Activated CD4-positive, alpha-beta T cell treated with anti-CD3 and anti-CD28 coated beads, Interleukin-2, amount 10 ng/mL, durations not matched to agents 7 days and 5 days (primary cell): ENCODE measurements at places on chromosomes 5 and 9.
A peak's percentile ranks its signal among the peaks of the same experiment; 100 is the strongest.

DNA sequence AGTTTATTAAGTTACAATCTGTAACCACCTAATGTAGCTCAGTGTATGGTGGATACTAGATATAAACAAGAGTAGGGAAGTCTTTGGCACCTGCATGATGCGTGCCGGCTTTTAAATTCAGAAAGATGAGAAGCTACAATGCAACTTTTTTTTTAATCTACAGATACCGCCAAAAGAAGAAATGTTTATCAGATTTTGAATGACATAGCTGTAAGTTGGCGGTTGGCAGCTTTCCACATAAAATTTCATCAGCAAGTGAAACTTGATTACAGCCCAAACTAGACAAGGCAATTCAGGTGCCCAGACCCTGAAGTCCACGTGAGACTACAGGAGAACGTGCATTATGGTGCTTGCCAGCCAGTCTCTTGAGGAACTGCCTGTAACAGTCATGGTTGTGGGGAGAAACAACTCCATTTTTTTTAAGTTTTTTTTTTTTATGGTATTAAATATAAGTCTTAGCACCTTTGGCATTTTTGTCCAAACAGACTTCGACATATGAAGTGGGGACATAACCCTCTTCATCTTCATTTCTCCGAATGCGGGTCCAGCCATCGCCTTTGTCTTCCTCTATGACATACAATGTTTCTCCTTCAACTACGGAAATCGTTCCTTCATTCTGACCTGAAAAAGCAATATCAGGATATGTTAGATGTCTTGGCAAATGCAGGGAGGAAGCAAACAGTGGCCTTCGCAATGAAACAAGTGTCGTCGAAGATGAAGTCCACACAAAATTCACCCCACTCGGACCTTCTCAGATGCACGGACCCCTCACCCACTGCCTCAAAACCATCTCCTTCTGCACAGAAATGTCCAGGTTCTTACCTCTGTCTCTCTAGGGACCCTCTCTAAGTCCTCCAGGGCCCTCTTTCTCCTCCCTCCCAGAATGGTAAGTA, 60.4 kb downstream of the USP20 start:
- peak; percentile 60 for DNase-seq

DNA sequence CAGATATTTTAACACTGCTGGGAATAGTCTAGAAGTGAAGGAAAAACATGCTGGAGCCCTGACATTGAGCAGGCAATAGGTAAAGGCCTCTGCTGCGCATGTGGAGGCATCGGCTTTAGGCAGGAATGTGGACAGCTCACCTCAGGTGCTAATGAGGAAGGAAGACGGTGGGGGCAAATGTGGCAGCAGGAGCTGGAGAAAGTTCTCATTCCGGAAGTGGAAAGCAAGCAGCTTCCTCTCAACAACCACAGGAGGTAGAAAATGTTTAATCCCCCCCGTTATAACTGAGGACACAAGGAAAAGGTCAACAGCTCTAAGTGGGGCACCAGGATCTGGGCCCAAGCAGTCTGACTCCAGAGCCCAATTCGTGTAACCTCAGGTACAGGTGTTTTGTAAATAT, 7.6 kb upstream of the RPS14 start:
- no peak for DNase-seq

GRCh38 chr9:129224618-129225489, 46.8 kb upstream of the IER5L start:
- DNase-seq: no peak

DNA sequence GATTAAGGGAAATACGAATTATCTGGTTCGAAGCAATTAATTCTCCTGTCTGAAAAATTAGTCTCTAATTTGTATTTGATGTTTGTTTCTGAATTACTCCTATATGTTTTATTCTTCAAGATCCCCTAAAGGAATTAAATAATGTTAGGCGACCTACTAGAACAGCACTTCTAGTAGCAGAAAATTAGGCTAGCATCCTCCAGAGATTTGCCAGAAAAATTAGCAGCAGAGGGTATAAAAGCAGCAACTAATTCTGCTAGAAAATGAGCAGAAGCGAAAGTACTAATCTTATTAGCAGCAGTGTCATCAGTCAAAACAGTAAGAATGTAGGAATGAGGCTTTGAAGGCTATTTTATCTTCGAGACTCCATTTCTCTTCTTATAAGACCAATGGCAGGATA, 114.3 kb upstream of the PJA2 start:
- DNase-seq: no peak

DNA sequence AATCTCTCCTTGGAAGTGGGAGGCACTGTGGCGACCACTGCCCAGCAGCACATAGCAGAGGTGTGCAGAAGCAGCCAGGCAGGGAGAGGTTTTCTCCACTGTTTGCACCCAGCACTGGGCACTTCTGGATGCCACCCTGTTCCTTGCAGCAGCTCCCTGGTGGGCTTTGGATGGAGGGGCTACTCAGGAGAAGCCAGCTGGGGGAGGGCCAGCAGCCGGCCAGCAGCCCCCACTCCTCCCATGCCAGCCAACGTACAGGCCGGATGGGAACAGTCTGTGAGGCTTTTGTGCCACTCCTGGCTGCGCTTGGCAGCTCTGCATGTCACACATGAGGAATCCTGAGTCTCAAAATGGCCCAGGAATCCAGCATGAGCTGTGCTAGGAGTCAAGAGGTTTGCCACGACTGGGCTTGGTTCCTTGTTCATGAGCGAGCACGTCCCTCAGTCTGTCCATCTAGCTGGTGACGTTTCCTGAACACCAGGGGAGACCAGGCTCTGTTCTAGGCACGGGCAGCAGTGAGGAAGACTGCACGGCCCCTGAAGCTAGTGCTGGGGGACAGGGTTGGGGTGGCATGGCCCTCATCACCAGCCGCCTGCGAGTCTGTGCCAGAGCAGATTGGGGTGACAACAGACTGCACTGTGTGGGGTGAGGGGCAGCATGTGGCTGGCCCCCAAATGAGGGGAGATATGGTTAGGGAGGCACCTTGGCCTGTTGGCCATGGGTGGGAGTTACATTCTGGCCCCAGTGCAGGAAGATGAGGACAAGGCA, 10.1 kb downstream of the PHF2 start:
- DNase-seq: no peak

DNA sequence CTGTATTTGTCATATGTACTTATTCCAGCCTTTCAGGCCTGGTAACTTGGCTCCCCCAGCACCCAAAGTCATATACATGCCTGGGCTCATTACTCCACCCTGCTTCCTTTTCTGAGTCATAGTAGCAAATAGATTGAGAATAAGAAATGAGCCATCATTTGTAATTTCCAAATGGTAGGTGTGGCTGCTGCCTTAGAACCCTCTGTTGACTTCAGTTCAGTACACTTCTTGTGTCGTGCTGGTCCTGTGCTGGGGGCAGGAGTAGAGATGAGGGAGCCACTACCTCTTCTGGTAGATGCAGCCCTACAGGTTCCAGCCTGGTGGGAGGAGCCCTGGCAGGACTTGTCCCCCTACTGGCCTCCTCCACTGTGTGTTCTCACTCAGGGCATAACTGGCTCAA, 11.1 kb downstream of the GM2A start:
- DNase-seq: no peak

DNA sequence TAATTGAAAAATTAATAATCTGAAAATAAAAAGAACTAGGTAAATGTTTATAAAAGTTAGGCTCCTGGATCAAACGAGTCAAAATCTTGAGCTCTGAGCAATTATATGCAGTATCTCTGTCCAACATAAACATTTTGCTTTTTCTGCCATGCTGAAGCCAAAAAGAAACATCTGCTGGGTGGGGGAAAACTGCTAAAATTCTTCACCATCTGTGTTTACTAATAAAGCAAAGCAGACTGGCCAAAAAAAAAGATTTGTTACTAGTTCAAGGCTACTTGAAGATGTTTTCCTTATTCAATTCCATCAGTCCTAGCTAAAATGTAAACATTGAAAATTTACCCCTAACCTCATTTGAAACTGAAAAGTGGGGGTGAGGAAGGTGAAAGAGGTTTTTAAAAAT, 29.7 kb downstream of the GTF3C4 start:
- DNase-seq: no peak

GRCh38 chr9:98894171-98894570, 49.5 kb upstream of the COL15A1 start:
- no peak for DNase-seq

DNA sequence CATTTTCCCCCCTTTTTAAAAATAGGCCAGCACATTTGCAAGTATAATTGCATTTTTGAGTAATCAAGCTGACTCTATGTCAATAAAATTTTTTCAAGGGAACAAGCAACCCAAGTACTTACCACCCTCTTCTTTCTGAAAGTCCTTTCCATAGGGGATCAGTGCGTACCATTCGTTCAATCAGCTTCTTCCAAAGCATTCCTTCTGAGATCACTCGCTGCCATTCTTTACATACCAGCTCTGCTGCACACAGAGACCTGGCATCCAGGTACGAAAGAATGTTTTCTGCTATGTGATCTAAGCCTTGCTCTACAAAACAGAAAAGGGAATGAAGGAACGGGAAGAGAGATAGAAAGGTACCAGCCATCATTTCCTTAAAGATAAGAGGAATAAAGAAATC, 106.6 kb downstream of the FBXW11 start:
- no peak for DNase-seq

DNA sequence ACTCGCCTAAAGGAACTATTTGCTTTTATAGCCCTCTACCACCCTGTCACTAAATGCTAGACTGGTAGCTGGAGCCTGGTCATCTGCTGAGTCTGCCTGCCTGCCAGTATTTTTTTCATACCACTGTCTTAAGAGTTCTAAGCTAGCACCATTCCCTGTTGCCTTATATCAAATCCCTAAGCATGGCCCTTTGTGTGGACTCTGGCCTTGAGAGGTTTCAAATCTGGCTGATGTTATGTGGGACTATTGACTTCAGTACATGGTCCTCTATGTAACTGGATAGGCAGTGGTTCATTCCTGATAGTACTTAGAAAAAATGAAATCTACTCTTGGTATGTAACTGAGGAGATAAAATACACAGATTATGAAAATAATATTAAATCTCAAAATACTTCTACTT, 103.5 kb downstream of the PLCXD3 start:
- no peak for DNase-seq

DNA sequence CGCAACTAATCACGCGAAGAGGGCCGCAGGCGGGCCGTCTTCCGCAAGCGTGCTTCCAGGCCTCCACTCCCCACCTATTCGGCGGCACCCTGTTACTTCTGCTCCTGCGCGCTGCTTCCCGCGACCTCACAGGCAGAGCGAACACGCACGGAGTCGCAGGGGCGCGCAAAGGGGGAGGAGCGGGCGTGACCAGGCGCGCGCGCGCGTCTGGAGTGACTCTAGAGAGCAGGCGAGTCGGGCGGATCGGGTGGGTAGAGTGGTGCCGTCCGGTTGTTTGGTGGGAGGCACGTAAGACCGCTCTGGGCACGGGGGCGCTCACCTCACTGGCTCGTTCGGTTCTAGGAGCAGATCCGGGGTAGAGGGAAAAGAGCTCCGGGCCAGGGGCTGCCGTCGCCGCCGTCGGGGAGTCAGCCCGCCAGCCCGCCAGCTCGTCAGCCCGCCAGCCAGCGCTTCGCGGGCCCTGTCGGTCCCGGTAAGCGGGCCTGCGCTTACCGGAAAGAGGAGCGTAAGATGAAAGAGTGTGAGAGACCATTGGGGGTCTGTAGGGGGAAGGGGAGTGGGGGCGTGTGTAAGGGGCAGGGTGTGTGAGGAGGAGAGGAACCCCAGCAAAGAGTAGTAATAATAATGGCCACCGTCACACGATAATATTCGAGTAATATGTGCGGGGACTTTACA, at the start of gene CNOT8:
TSS of gene CNOT8 (plus strand) at position 331 of the 675 bp plus-strand sequence. CDS start 4,652 bp downstream, outside the sequence.
- peak; percentile 97 for DNase-seq

- no peak for DNase-seq
These were observed 13.2 kb downstream of the MTAP start for GRCh38 chr9:21815643-21816042.

DNA sequence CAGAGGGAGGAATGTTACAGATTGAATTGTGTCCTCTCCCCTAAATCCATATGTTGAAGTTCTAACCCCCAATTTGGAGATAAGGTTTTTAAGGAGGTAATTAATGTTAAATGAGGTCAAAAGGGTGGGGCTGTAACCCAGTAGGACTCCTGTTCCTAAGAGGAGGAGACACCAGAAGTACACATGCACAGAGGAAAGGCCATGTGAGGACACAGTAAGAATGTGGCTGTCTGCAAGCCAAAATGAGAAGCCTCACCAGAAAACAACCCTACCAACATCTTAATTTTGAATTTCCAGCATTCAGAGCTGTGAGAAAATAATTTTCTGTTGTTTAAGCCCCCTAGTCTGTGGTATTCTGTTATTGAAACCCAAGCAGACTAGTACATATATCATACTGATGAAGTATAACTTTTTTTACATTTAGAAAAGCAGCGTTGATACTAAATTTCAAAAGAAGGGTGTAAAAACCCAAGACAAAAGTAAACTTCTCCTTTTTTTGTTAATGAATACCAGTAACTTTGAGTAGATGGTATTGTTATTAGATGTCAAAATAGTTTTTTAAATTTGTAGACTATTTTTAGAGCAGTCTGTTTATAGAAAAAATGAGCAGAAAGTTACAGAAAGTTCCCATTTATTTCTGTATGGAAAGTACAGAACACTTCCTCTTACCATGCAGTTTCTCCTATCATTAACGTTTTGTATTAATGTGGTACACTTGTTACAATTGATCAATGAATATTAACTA, 25.1 kb downstream of the RNF180 start:
- no peak for DNase-seq

GRCh38 chr9:31302620-31303418, 1081.6 kb upstream of the ACO1 start:
- DNase-seq: no peak

DNA sequence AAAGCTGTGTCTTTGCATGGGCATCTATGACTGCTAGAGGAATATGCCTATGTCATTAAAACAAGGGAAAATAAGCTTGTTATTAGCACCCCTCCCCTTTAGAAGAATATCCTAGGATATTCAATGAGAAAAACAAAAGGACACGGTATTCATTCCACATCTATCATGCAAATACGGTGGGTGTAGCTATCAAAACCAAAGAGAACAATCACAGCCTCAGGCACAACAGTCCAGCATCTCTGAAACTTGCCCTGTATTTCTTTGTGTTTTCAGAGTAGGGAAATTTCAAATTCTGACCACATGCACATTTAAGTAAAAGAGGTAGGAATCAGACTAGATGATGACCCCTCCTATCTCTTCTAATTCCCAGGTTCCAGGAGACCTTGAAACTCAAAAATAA, 209.9 kb downstream of the EFNA5 start:
- no peak for DNase-seq

DNA sequence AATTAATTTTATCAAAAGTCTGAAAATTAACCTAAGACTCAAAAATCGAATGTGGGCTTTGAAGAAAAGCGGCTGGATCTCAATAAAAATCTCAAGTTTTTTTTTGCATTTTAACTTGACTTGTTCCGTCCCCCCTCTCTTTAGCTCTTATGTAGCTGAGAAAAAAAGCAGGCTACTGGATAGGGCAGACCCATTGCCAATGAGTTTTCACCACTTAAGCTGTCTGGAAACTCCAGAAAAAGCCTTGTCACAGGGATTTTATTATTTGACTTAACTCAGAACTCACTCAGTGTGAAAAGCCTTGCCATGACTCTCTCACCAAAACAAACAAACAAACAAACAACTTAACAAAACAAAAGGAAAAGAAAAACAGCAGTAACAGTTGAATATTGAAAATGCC, 247.4 kb downstream of the CDH9 start:
- no peak for DNase-seq

GRCh38 chr5:105034401-105034763, 1471.8 kb upstream of the NUDT12 start:
- no peak for DNase-seq

GRCh38 chr9:124593200-124593599, 86.0 kb upstream of the NR5A1 start:
- DNase-seq: no peak
